ENCODE measurements at places on chromosomes 3 and 15.

GRCh38 chr3:13495351-13495813 lies 15.3 kb downstream of the HDAC11 start:
- no peak for DNase-seq

DNA sequence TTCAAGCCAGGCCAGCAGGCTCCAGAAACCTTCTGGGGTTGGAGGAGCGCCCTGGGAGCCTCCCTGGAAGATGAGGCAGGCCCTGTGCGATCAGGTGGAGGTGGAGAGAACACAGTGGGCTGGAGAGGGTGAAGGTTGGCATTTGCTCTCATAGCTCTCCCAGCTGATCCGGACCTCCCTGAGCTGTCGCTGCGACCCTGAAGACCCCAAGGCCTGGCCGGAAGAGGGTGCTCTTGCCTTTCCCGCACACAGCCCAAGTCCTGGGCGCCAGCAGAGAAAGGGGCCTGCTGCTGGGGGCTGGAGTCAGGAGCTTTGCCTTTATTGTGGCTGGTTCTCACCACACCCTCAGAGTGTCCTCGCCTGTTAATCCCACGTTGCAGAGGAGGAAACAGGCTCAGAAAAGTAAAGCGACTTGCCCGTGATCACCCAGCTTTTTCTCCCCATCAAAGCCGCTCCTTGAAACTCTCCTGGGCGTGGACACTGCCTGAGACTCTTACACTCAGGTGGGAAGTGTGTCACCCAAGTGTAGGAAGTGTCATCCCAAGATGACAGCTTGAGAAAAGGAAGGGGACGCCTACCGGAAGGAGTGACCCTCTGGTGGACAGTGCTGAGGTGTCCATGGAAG lies 8.6 kb upstream of the RPL29 start:
- DNase-seq: no peak

GRCh38 chr15:25874379-25874778 lies 11.3 kb upstream of the ATP10A start:
- DNase-seq: no peak

GRCh38 chr3:138404121-138404520 lies 30.3 kb upstream of the ESYT3 start:
- DNase-seq: no peak

DNA sequence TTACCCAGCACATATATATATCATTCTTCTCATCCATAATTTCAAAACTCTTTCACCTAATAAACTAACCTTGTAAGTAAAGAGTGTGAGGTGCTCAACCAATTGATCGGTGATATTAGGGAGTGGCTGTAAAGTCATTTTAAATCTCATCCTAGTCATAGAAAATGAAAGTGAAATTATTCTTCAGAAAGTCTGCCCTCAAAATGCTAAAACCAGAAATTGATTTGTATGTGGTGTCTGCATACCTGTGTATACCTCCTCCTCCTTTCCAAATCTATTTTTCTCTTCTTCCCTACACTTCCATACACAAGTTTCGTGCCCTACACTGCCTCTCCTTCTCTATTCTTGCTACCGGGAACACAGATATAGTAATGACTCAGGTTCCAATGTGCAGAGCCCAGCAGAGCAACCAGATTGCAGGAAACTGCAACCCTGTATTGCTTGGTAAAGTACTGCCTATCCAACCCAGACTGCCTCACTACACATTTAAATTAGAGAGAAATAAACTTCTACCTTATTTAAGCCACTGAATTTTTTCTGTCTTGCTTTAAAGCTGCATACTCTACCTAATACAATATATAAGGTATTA lies 7.4 kb upstream of the TBC1D5 start:
- DNase-seq: no peak

DNA sequence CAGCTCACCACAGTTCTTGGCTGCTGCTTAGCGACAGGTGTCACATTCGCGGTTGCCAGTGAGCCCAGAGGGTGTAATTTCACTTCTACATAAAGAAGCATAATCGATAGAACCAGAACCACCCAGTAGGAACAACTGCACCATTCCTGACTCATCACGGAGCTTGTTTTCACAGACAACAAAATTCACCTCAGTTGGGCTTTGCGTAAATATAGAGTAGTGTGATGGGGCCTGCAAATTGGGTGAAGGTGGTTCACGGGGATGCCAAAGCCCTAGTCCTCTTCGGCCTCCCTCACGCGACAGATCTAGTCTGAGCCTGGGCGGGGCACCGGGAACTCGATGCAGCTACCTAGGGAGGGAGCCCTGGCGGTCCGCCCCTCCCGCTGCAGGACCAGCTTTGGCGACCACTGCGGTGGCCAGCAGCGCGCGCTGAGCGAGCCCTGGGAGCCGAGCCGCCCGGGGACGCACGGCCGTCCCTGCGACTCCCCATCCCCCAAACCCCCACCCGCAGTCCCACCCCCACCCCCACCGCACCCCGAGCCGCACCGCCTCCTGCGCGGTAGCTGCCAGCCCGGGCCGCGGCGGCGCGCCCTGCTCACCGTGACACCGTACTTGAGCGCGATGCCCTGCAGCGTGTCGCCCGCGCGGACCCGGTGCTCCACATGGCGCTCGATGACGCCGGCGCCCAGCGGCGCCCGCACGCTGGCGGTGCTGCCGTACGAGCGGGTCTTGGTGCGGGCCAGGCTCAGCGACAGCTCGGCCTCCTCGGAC lies 519 bp downstream of the LYSMD2 start:
- no peak for DNase-seq

GRCh38 chr3:98901119-98901391 lies 440 bp downstream of the DCBLD2 start:
- peak; percentile 2 for DNase-seq

GRCh38 chr3:45082142-45082538 lies 56.0 kb downstream of the CLEC3B start:
- no peak for DNase-seq

DNA sequence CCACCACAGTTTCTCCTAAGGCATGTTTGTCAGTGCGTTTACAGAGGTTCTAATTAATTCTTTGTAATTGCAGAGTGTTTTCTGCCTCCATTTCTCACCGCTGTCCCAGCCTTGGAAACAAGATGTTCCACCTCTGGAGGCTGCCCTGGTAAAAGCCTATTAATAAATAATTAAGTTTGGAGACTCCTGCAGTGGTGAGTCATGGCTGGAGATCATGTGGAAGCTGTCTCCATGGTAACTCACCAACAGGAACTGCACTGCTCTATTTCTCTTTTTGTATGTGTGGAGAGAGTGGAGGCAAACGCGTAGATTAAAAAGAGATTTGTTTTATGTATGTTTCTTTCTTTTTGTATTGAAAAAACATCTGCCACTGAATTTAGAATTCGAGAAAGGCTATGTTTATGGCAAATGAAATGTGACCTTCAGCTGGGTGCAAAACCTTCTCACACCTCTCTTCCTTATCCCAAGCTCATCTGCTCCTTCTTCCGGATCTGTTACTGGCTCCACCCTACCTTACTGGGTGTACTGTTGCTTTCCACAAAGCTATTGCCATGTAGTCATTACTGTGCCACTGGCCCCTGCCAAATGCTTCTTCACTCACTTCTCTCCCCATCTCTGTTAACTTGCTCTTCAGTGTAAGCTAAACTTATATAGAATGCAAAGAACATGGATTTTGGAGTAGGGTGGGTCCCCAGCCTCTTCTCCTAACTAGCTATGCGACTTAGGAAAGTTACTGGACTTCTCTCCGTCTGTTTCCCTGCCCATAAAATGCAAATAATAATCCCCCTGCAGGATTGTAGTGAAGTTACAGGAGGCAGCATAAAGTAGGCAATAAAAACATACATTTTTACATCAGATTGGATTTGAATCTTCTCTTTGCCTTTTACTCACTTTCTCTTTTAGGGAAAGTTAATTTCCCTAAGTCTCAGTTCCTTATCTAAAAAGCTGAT lies 778.5 kb downstream of the NTRK3 start:
- no peak for DNase-seq

- DNase-seq: no peak
Observed at GRCh38 chr15:78931439-78932257, 13.2 kb downstream of the CTSH start.

DNA sequence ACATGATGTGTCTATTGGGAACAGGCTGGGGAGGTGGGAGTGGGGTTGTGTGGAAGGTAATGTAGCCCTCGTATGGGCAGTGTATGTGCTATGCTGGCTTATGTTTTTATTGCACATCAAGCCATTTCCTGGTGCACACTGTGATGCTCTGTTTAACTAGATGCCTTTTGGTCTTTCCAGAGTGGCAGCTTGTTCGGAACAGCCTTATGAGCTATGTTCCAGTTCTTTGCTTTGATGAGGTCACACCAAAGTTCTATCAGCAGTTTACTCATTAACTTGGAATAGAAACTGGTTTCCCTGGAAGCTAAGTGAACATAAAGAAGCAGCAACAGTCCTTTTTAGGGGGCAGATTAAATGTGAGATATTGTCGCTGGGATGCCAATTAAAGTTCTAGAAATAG lies 133.9 kb downstream of the DIPK2A start:
- DNase-seq: no peak

DNA sequence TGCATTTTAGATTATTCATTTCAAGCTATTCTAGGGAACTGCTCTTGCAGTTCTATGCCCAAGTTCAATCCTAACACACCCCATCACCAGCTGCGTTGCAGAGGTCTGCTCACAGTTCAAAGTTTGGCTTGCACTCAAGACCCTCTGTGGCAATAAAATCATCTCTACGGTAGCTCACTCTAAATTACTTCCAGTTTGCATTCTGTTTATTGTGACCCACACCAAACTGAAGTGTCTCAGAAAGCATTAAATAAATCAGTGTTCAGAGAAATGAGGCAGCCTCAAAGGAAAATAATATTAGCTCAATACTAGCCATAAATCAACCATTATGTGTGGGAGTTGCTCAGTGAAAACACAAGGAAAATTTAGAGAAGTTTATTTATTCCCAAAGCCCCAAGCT lies 250.3 kb downstream of the MAGI1 start:
- DNase-seq: no peak

DNA sequence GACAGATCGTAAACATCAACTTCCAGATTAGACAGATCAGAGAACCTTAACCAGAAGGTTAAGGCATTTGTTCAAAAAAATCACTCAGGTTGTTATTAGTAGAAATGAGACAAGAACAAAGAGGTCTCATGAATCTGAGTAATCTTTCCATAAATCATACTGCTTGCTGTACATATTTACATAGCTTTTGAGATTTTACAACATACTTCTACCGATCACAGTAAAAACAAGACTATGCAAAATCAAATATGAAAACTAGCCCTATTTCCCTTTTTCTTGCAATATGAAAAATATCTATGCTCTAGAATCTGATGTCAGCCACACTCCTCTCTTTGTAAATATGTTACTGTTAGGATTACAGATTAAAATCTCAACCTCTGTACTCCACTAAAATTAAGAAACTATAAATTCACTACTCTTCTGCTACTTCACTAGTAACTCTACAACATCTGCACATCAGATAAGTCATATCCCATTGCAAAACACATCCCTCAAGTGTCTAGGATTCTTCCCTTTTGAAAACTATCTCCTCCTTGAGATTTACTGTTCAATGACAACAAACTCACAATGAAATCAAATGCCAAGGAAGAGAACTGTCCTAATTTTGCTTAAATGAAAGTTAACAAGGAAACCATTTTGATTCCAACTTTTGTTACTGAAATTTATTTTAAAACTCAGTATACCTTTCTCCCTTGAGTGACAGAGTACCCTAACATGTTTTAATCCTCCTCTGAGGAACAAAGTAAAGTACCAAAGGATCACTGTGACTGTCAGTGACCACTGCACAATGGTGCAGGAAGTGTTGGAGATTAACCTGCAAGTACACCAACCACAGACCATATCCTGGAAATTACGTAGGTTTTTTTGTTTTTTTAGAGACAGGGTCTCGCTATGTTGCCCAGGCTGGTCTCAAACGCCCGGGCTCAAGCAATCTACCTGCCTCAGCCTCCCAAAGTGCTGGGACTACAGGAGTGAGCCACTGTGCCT lies 12.8 kb downstream of the DCUN1D1 start:
- DNase-seq: no peak

GRCh38 chr3:138468886-138469285 lies 34.5 kb downstream of the ESYT3 start:
- DNase-seq: no peak

DNA sequence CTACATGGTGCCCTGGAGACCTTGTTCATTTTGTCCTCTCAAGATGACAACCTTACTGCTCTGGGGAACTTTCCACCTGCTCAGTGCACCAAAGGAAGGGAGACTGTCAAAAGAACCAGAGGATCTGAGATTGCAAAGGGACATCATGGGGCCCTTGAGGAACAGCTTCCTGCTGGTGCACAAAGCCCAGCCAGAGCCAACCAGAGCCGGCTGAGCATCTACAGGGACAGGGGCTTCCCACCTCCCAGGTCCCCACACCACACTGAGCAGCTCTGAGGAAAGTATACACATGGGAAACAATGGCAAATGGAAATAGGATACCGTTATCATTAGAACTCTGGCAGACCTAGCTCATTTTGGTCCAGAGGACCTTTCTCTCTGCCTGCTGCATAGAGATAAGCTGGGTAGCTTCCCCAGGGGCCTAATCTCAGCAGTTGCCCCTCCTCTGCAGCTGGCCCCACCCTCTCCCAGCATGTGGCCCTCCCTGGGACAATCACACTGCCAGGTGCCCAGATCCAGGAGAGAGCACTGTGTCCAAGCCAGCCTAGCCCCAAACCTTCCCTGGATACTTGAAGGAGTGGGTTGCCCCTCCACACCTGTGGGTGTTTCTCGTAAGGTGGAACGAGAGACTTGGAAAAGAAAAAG lies 123.4 kb upstream of the PRR20G start:
- no peak for DNase-seq

DNA sequence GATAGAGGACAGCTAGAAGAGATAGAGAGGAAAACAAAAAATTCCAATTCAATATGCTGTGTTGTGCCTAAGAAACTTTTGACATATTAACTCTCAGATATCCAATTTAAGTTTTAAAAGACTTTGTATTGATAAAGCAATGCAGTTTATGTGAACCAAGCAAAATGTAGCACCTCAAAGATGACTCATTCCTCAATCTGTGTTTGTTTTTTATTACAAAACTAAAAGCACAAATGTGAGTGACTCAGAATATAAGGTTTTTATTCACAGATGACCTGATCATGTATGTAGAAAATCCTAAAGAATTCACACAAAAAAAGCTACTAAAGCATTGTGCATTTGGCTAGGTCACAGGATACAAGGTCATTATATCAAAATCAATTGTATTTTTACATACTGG lies 11.1 kb downstream of the HCLS1 start:
- DNase-seq: no peak

- no peak for DNase-seq
Observed at GRCh38 chr3:141556034-141556433, 69.2 kb downstream of the RASA2 start.

GRCh38 chr15:35349916-35350315 lies 196.0 kb downstream of the DPH6 start:
- no peak for DNase-seq

GRCh38 chr3:191026746-191027145 lies 164.3 kb upstream of the GMNC start:
- no peak for DNase-seq

DNA sequence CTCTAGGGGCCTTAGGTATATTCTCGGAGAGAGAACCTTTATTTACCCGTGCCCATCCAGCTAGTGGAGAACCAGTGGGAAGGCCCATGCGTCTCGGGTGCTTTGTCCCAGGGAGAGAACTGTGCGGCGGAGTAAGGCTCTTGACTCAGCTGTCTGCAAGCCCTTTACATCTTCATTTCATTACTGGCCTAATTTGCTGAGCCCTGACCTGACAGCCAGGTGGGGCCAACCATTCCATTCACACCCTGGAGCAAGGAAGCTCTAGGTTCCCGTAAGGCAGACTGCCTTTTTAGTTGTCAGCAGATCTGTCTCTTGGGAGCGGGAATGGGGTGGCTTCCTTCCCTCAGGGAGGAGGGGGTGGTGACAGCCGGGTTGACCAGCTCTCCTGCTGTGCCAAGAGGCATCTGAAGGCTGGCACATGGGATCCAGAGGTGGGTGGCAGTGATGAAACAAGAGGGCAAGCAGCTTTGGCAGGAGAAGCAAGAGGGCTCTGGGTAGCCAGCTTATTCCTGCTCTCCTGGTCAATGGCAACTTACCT lies 36.4 kb downstream of the SV2B start:
- no peak for DNase-seq

Data from stimulated activated CD4-positive, alpha-beta T cell treated with anti-CD3 and anti-CD28 coated beads, Interleukin-15, amount 100 ng/mL, for 1 hour (primary cell).